ENCODE measurements at places on chromosomes 16 and 17. TPM values are rescaled to one million over a fixed set of nuclear protein-coding genes. Genes with fewer than 3 reads are reported as not detected.

GRCh38 chr17:83013779-83014117 is 65.7 kb upstream of the METRNL start:
- no peak for DNase-seq
- H3K36me3 ChIP-seq: no peaks in the 10 kb centered on the region
- no peaks in the 10 kb centered on the region for H3K4me1 ChIP-seq
- H3K27ac ChIP-seq: no peak overlapping the region

- peaks cover 8% of the 10 kb centered on the region for H3K27me3 ChIP-seq
- no peak within 1 kb of the TSS for H3K27ac ChIP-seq
- no peaks in the 10 kb centered on the region for H3K36me3 ChIP-seq
- no peak for DNase-seq
- H3K4me1 ChIP-seq: peaks cover 7% of the 10 kb centered on the region
These were observed at the start of gene MTSS2 for GRCh38 chr16:70685938-70686375. TSS of gene MTSS2 (minus strand) at chr16:70686053. CDS start at chr16:70685791, 262 bp downstream.

GRCh38 chr16:1340730-1341494 is 7.5 kb downstream of the BAIAP3 start:
- no peak for DNase-seq
- H3K4me3 ChIP-seq: no peak overlapping the region
- no peaks in the 10 kb centered on the region for H3K36me3 ChIP-seq

DNA sequence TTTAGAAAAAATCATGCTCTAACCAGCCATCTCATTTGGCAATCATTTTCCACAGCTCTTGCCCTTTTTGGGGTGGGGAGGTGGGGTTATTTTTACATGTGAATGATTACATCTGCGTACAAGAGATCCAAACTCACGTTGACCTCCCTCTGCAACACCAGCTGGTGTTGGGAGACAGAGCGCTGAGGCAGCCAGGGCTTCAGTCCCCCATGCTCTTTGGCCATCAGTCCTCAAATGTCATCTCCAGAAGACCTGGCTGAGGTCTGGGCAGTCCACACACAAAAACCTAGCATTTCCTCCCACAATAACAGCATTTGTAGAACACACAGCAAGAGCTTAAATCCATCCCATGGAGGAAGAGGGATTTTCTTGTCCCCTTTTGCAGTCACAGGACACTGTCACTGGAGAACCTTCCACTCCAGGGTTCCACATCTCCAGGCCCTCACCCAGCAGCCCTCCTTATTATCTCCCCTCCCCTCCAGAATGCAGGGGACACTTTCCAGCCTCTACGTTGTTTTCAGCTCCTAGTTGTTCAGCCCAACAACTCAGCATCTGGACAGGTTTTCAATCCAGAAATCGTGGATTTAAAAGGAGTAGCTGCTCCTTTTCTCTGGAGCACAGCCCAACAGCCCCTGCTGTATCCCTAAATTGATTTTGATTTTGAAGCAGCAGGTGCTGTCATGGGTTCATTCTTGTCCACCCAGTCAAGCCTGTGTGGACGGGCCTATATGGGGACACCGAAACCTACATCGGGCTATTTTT is 21.1 kb downstream of the MEOX1 start:
- H3K4me1 ChIP-seq: peaks cover 1% of the 10 kb centered on the region
- no peaks in the 10 kb centered on the region for H3K36me3 ChIP-seq
- no peak overlapping the region for H3K27ac ChIP-seq
- H3K4me3 ChIP-seq: no peak overlapping the region
- H3K27me3 ChIP-seq: peaks cover 3% of the 10 kb centered on the region
- DNase-seq: no peak

DNA sequence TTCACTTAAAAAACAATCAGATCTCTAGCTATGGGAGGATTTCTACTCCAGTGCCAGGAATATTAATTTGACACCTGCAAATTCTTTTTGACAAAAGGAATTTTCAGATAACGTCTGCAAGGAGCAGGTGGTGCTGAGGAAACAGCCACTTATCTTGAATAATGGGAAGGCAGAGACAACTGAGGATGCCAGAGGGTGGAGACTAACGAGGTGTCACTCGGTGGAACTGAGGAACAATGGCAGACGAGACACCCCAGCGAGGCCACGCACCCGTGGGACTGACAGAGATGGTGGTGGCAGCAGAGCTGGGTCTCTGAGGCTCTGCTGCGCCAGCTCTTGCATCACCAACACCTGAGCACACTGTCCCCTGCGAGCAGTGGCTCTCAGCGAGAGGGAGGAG is 42.2 kb downstream of the VAC14 start:
- H3K27me3 ChIP-seq: no peaks in the 10 kb centered on the region
- no peaks in the 10 kb centered on the region for H3K4me1 ChIP-seq
- H3K4me3 ChIP-seq: no peak overlapping the region
- DNase-seq: no peak
- H3K36me3 ChIP-seq: peaks cover 36% of the 10 kb centered on the region

Gene TSNAXIP1
- 0.68 TPM for total RNA-seq

Gene POLR3K
- total RNA-seq: 10.6 TPM
